ENCODE measurements at places on chromosomes 16 and 17.

DNA sequence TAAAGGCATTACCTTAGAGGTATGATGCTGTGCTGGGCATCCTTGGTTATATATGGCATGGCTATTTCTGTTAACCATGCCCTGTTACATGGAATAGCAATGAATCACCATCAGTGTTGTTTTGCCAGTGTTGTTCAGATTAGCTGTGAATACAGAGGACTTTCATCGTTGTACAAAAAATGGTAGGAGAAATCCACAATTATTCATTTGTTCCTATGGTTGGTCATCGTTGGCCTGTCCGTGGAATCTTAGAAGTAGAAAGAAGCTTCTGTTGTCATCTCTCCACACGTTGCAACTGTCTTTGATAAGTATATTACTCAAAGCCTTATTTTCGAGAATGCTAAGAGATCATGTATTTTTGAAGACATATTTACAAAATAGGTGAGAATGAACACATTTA lies 114.3 kb upstream of the CACNG5 start:
- no peak for DNase-seq

- DNase-seq = peak; percentile 60
Observed at GRCh38 chr17:81309859-81310839, 15.0 kb upstream of the SLC38A10 start.

GRCh38 chr17:70208825-70209555 lies 39.7 kb downstream of the KCNJ2 start:
- no peak for DNase-seq

- DNase-seq = no peak
Observed at GRCh38 chr16:11384956-11385586, 39.8 kb downstream of the RMI2 start.

DNA sequence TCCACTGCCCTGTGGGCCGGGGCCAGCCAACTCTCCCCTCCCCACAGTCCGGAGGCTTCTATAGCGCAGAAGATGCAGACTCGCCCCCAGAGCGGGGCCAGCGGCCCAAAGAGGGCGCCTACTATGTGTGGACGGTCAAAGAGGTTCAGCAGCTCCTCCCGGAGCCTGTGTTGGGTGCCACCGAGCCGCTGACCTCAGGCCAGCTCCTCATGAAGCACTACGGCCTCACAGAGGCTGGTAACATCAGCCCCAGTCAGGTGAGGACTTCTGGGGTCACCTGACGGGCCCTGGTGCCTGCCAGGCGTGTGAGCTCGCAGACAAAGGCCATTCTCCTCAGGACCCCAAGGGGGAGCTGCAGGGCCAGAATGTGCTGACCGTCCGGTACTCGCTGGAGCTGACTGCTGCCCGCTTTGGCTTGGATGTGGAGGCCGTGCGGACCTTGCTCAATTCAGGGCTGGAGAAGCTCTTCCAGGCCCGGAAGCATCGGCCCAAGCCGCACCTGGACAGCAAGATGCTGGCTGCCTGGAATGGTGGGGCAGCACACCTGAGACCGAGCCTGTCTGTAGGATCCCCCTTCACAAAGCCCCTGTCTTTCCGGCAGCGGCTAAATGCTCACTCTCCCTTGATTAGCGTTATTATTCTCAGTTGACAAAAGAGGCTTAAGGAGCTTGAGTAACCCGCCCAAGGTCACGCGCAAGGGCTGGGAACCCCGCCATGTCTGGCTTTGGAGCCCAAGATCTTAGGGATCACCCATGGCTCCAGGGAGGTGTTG lies 3.9 kb downstream of the SPATA20 start:
- DNase-seq = peak; percentile 94

DNA sequence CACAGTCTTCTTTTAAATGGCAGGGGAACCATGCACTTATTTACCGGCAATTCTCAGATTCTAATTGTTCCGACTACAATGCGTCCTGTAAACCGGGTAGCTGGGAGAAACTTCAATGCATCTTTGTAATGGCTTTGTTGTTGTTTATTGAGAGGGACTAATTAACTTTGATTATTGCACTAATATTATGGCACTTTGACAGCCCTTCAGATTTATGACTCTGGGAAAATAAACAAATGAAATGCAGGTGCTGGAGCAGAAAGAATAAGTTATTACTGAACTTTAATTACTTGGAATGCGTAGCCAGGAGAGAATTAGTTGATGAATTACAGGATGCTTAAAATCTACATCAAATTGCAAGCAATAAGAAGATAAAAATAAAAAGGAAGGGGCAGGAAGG lies 77.0 kb downstream of the WWOX start:
- DNase-seq = no peak

- no peak for DNase-seq
Observed at GRCh38 chr16:82874271-82874670, 247.5 kb downstream of the CDH13 start.

- DNase-seq = no peak
Observed at GRCh38 chr16:50651835-50652438, 29.2 kb downstream of the SNX20 start.

DNA sequence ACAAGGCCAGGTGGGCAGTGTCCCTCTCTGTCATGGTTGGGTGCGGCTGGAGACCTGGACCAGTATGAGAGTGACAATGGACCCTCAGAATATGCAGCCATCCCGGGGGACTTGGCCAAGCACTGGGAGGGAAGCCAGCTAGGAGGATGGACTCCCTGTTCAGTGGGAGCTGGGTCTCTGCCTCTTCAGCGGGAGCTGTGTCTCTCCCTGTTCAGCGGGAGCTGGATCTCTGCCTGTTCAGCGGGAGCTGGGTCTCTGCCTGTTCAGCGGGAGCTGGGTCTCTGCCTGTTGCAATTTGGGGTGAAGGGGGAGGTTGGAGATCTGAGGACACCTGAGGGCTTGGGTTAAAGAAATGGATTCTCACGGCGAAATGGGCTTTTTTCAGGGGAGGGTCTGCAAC lies 3.8 kb upstream of the PRSS33 start:
- DNase-seq = no peak

Data from eye (tissue), 1 donor.